ENCODE measurements at places on chromosomes 16 and 17. TPM values are rescaled to one million over a fixed set of nuclear protein-coding genes. Genes with fewer than 3 reads are reported as not detected.

Gene EFNB3
- total RNA-seq: 1.6 TPM

Gene USH1G
- 0.22 TPM for total RNA-seq

Gene MARCHF10
- total RNA-seq: 8.0 TPM

Gene GUCY2D
- 0.79 TPM for total RNA-seq

Gene CA5A
- 0.26 TPM for total RNA-seq

Gene DNAAF8
- 2.4 TPM for total RNA-seq

Gene CA7
- total RNA-seq: not detected

Gene KRTAP2-2
- total RNA-seq: not detected

Gene KRT36
- total RNA-seq: not detected

Gene FAM171A2
- 8.3 TPM for total RNA-seq

Gene NKD1
- 0.83 TPM for total RNA-seq

Gene TNS4
- 23.5 TPM for total RNA-seq

Gene KRTAP3-2
- not detected for total RNA-seq

Gene ELAC2
- 62.7 TPM for total RNA-seq

Gene TLE7
- not detected for total RNA-seq

Gene NPIPB2
- total RNA-seq: 37.3 TPM

Gene ITGB3
- total RNA-seq: 0.31 TPM

Gene MAF
- total RNA-seq: not detected

Gene ELMO3
- total RNA-seq: 32.4 TPM

Gene KRT33A
- not detected for total RNA-seq

Gene TBC1D3L
- 33.5 TPM for total RNA-seq

Gene SCGB1C2
- total RNA-seq: not detected

Gene CRISPLD2
- total RNA-seq: 19.9 TPM

Gene KRT20
- total RNA-seq: not detected

Gene CPNE2
- total RNA-seq: 35.2 TPM

Data from PC-9 (cell line).